Neuronal stem cell (in vitro differentiated cells): ENCODE measurements at places on chromosomes 2 and 18.
A peak's percentile ranks its signal among the peaks of the same experiment; 100 is the strongest.

DNA sequence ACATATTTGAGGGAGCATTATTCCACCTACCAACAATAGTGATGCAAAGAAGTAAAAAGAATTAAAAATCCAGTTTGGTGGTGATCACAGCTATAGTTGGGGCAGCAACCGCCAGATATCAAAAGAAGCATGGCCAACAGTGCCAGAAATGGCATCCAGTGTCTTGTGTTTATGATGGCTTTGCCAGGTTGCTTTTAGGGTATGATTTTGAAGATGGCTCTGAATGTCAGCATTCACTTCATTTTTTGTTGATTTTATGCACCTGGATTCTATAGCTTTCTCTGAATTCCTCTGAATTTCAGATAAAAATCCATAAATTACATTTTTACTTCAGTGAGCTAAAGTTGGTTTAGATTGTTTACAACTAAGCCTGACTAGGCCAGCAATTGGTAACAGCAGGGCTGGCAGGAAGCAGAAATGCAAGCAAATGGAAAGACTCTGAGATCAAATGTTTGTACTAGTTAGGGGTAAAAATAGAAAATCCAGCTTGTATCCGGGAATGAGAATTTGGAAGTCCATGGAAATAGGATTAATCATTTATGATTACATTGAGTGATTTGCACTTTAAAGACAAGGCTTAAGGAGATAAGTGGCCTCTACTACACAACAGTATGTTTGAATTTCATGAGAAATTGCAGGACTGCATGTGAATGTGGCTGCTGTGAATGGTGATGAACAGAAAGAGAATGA, 40.4 kb downstream of the COL3A1 start:
- DNase-seq: no peak
- H3K27ac ChIP-seq: no peak overlapping the region
- no peak overlapping the region for H3K4me3 ChIP-seq
- no peaks in the 10 kb centered on the region for H3K4me1 ChIP-seq
- no peaks in the 10 kb centered on the region for H3K27me3 ChIP-seq

DNA sequence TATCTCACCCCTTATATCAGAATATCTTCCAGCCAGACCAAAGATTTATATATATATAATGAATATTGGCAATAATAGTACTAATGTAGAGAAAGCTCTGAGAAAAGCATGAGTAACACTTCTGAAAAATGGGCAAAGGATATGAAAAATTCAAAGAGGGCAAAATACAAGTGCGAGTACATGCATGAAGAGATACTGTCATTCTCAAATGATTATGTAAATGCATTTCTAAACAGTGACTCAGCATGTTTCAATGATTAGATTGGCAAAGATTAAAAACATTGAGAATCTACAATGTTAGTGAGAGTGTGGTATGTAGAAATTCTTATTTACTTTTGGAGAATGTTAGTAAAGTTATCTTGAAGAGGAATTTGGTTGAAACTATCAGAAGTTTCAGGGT, 118.3 kb upstream of the NEDD4L start:
- H3K27me3 ChIP-seq: no peaks in the 10 kb centered on the region
- no peak overlapping the region for H3K4me3 ChIP-seq
- H3K36me3 ChIP-seq: no peaks in the 10 kb centered on the region
- no peaks in the 10 kb centered on the region for H3K4me1 ChIP-seq
- H3K27ac ChIP-seq: no peak overlapping the region
- no peak for DNase-seq

DNA sequence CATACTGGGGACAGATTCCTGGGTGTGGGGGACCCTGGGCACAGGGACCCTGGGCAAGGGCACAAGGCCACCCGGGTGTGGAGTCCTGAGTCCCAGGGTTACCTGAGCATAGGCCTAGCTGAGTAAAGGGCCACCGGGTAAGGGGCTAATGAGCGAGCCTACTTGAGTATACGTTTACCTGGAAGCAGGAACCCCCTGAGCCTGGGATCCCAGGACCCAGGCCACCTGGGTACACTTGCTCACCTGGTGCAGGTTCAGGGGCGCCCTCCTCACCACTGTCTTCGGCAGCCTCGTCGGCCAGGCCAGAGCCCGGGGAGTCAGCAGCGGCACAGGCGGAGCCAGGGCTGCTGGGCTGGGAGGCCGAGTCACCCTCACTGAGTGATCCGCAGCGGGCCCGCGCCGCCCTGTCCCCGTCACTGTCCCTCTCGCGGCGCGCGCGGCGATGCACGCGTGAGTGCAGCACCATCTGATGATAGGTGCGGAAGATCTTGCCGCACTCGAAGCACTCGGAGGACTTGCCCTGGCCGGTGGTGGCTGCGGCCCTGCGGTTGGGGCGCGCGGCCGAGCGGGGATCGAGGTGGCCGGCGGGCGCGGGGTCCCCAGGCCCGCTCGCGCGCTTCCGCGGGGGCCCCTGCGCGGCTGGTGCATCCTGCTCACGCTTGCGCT, 53.9 kb downstream of the ZNF516 start:
- no peak overlapping the region for H3K27ac ChIP-seq
- peaks cover 79% of the 10 kb centered on the region for H3K36me3 ChIP-seq
- H3K27me3 ChIP-seq: no peaks in the 10 kb centered on the region

DNA sequence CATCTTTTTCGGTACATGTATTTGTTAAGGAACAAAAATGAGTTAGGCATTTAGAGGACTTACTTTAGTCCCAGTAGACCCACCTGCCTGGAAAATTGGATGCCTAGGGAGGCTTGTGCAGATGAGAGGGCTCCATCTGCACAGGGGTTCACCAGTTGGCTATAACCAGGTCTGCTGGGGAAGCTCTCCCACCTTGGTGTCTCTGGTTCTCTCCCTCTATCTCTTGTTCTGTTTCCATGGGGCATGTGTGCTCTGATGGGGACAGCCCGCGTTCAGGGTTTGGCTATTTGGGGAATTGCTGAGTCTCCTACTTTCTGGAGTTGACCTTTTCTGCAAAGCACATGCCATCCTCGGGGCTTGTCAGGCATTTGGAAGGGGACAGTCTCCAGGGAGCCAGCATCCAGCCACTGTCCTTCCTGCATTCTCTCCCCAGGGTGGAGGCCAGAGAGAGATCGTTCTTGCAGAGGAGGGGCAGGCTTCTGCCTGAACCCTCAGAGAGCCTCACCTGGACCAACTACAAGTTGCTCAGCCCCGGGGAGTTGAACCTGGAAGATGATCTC, 157.3 kb downstream of the KLHL29 start:
- H3K36me3 ChIP-seq: no peaks in the 10 kb centered on the region
- H3K4me1 ChIP-seq: peaks cover 8% of the 10 kb centered on the region
- no peak overlapping the region for H3K27ac ChIP-seq
- DNase-seq: no peak
- H3K4me3 ChIP-seq: no peak overlapping the region

GRCh38 chr18:75551071-75551470, 123.6 kb upstream of the SMIM21 start:
- no peaks in the 10 kb centered on the region for H3K36me3 ChIP-seq
- H3K4me3 ChIP-seq: no peak overlapping the region
- no peaks in the 10 kb centered on the region for H3K27me3 ChIP-seq
- no peak overlapping the region for H3K27ac ChIP-seq
- peaks cover 3% of the 10 kb centered on the region for H3K4me1 ChIP-seq

GRCh38 chr2:120847700-120848321, 112.1 kb downstream of the GLI2 start:
- H3K36me3 ChIP-seq: peaks cover 4% of the 10 kb centered on the region
- no peak overlapping the region for H3K27ac ChIP-seq
- no peaks in the 10 kb centered on the region for H3K27me3 ChIP-seq
- no peak for DNase-seq
- no peak overlapping the region for H3K4me3 ChIP-seq

GRCh38 chr18:33717339-33717738, 139.3 kb downstream of the ASXL3 start:
- no peaks in the 10 kb centered on the region for H3K36me3 ChIP-seq
- H3K4me3 ChIP-seq: no peak overlapping the region
- H3K27ac ChIP-seq: no peak overlapping the region
- H3K4me1 ChIP-seq: no peaks in the 10 kb centered on the region
- DNase-seq: no peak

- H3K4me1 ChIP-seq: no peaks in the 10 kb centered on the region
- H3K4me3 ChIP-seq: no peak overlapping the region
- no peak for DNase-seq
- H3K36me3 ChIP-seq: no peaks in the 10 kb centered on the region
Observed at GRCh38 chr2:70516596-70516995, 37.0 kb downstream of the TGFA start.

DNA sequence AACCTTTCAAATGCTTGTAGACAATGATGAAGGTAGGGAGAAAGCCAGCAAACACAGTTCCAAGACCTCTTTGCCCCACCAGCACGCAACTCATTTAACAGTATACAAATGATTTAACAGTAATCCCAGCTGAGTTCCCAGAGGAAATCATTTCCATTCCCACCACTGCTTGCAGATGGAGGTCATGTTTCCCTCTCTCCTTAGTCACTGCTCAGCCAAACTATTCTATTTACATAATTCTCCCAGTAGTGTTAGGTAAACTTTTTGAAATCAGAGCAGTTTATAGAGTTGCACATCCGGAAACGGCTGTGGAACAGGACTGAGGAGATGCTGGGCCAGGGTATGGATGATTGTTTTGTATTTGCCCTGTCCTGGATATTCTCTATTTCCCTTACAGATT, 328.5 kb downstream of the FIGN start:
- H3K4me1 ChIP-seq: no peaks in the 10 kb centered on the region
- DNase-seq: no peak
- no peak overlapping the region for H3K4me3 ChIP-seq
- H3K36me3 ChIP-seq: no peaks in the 10 kb centered on the region
- no peak overlapping the region for H3K27ac ChIP-seq

DNA sequence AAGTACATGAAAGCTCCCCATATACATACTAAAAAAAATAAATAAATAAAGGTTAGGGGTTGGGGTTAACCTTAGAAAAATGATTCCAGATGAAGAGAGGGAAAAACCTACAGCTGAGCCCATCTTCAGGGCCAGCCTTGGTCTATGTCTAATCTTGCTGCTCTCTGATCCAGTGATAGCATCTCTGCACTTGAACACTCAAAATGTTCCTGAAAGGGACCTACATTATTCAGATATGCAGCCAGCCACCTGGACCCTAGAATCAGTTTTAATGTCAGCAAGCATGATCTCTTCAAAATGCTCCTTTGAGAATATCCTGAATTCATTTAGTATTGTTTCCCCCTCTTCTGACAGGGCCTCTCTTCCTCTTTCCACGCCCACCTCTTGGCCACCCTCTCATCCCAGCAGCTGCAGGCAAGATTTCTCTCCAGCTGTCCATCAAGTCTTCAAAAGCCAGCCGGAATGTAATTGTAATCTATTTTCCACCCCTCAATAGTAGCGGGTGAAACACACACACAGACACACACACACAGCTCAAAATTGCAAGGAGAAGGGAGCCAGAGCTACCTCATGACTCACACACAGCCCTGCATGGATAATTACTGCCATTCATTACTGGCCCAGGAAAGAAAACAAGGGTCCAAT, 135.5 kb downstream of the MYO3B start:
- H3K27ac ChIP-seq: peak overlapping the region; percentile 47
- peaks cover 7% of the 10 kb centered on the region for H3K4me1 ChIP-seq
- H3K27me3 ChIP-seq: no peaks in the 10 kb centered on the region
- DNase-seq: no peak
- no peaks in the 10 kb centered on the region for H3K36me3 ChIP-seq
- peak overlapping the region; percentile 4 for H3K4me3 ChIP-seq

GRCh38 chr2:14255135-14255820, 377.2 kb upstream of the LRATD1 start:
- no peaks in the 10 kb centered on the region for H3K27me3 ChIP-seq
- H3K4me1 ChIP-seq: peaks cover 2% of the 10 kb centered on the region
- no peak overlapping the region for H3K27ac ChIP-seq
- H3K4me3 ChIP-seq: no peak overlapping the region
- no peaks in the 10 kb centered on the region for H3K36me3 ChIP-seq
- DNase-seq: no peak

- H3K4me3 ChIP-seq: no peak overlapping the region
- DNase-seq: no peak
- H3K27me3 ChIP-seq: no peaks in the 10 kb centered on the region
- H3K36me3 ChIP-seq: no peaks in the 10 kb centered on the region
Observed at GRCh38 chr18:55953326-55953725, 365.3 kb upstream of the TCF4 start.

GRCh38 chr2:11307764-11308415, 36.5 kb downstream of the ROCK2 start:
- H3K4me3 ChIP-seq: no peak overlapping the region
- no peak for DNase-seq
- peaks cover 4% of the 10 kb centered on the region for H3K4me1 ChIP-seq
- H3K27ac ChIP-seq: no peak overlapping the region
- no peaks in the 10 kb centered on the region for H3K36me3 ChIP-seq
- no peaks in the 10 kb centered on the region for H3K27me3 ChIP-seq

DNA sequence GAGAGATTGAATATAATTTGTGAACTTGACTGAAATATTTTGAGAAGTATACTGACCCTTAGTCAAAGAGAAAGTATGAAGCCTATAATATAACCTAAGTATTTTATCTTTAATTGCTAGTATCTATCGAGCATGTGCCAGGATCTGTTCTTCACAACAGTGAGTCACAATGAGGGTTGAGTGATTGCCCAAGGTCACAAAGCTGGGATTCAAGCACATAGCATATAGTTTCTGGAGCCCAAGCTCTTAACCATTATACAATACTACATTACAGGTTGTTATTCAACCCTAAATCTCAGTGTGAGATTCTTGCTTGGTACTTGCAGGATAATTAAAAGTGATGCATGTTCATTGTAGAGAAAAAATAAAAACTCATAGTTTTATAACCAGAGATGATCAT, 97.2 kb downstream of the RAB3GAP1 start:
- H3K27me3 ChIP-seq: no peaks in the 10 kb centered on the region
- H3K4me3 ChIP-seq: no peak overlapping the region
- no peak for DNase-seq
- H3K4me1 ChIP-seq: no peaks in the 10 kb centered on the region

DNA sequence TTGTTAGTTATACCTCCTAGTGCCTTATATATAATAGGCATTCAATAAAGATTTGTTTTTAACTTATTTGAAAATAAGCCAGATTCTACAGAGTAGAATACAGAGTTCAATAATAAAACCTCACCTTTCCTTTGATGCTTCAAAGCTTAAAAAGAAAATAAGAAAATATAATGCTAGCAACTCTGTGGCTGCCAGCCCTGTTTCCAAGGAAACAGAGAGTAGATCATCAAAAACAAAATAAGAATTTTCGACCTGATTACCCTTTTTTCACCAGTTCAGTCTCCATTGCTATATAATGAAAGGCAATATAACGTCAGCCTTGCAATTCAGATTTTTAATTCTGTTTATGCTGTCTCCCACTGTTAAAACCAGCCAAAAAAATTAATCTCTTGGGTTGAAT, 8.9 kb upstream of the PGAP1 start:
- H3K4me3 ChIP-seq: no peak overlapping the region
- no peak for DNase-seq
- H3K27me3 ChIP-seq: no peaks in the 10 kb centered on the region
- H3K4me1 ChIP-seq: no peaks in the 10 kb centered on the region
- H3K36me3 ChIP-seq: no peaks in the 10 kb centered on the region

- no peak overlapping the region for H3K4me3 ChIP-seq
- no peaks in the 10 kb centered on the region for H3K27me3 ChIP-seq
- H3K36me3 ChIP-seq: no peaks in the 10 kb centered on the region
- no peak overlapping the region for H3K27ac ChIP-seq
Observed at GRCh38 chr2:196965651-196966050, 39.1 kb upstream of the PGAP1 start.

GRCh38 chr2:13158466-13158865, 441.7 kb downstream of the TRIB2 start:
- H3K4me3 ChIP-seq: no peak overlapping the region
- no peaks in the 10 kb centered on the region for H3K4me1 ChIP-seq
- H3K27me3 ChIP-seq: no peaks in the 10 kb centered on the region
- H3K36me3 ChIP-seq: no peaks in the 10 kb centered on the region
